ENCODE measurements at places on chromosomes 13 and 19.

GRCh38 chr19:6952956-6953355 lies 65.6 kb downstream of the ADGRE1 start:
- DNase-seq = no peak

DNA sequence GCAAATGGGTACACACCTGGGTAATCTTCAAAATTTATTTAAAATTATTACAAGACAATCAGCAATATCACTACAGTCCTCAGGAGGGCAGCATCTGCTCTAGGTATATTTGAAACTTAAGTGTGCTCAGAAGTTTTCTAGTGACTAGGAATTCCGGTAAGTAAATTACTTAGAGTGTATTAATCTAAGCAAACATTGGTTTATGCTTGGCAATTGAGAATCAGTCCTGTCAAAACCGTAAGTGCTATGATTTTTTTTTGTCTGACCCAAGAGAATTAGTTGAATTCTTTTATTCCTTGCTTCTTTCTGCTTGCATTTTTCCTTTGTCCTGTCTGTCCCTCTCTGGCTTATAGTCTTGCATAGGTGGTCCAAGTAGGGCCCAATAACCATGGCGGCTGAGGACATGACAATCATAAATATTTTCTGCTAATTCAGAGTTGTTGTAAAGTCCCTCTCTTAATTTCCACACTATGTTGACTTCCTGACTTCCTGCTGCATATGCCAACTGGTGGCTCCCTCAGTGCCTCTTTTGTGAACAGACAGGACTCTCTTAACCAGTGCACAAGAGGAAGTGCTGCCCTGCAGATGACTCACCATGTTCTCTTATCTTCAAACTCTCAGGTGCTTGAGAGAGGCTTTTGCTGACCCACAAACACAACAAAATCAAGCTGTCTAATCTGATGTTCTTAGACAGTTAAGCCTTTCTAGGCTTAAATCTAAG lies 82.2 kb downstream of the SLAIN1 start:
- DNase-seq = no peak

DNA sequence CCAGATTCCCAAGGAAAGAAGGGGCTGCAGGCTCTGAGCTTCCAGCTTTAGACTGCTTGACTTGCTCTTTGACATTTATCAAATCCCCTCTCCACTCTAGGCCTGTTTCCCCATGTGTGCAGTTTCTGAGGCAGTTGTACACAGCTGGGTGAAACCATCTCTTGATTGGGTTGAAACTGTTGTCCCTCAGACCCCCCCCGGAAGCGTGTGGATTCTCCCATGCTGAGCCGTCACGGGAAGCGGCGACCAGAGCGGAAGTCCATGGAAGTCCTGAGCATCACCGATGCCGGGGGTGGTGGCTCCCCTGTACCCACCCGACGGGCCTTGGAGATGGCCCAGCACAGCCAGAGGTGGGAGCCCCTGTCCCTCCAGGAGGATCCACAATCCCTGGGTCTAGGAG lies 19.7 kb downstream of the BRSK1 start:
- no peak for DNase-seq

- DNase-seq = no peak
These were observed 37.5 kb downstream of the RAB20 start for GRCh38 chr13:110523838-110524540.

GRCh38 chr19:18058208-18059009 lies 28.3 kb downstream of the IL12RB1 start:
- peak; percentile 83 for DNase-seq

DNA sequence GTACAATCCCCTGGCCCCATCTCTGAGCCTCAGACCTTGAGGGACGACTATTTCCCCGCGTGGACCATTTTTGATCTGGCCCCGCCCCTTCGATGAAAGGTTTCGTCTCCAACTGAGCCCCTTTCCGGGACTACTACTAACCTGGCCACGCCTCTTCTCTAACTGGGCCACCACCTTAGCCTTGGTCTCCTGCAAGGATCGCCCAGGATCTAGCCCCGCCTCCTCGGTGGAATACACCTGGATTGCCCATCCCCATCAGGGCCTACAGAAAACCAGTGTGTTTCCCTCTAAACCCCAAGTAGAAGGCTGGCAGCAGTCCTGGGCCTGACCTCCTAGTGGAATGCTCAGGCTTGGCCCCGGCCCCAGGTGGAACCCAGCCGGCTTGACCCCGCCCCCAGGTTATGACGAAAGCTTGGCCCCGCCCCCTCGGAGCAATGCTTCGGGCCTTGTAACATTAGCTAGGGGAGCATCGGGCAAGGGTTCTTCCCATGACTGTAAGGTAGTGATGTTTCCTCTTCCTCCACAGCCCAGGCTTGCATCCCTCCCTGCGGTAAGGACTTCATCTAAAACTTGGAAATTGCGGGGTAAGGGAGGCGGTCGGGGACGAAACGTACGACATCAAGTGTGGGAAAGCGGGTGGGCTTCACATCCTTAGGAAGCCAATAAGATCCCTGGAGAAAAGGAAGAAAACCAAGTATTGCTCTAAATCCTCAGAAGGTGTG lies 9.1 kb downstream of the SPACA6 start:
- DNase-seq = peak; percentile 86

- no peak for DNase-seq
These were observed 364.2 kb downstream of the IRS2 start for GRCh38 chr13:109422161-109422560.

DNA sequence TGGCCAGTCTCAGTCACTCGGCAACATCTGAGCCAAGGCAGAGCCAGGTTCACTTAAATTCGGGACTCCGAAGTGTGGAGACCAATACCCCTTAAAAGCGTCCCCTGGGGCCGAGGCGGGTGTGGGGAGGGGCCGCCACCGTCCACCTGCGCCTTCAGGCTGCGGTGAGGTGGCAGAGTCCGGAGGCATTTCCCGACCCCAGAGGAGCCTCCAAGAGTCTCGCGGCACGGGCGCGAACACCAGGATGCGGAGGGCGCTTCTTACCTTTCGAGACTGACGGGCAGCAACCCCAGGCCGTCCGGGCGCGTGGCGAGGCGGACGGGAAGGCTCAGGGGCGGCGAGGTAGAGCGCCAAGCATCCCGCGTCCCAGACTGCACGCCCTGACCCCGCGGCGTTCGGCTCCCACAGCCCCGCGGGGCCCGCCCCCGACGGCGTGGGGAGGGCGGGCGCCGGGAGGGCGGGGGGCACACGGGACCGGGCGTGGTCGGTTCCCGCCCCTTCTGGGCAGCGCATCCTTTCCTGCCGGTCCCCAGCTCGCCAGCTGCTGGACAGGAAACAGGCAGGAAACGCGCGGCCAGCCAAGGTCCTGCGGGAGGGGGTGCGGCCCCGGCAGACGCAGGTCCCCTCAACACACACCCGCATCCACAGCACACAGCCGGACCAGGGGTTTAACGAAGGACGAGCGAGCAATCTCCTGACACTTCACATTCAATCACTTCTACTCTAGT lies at the start of gene THSD1:
TSS of gene THSD1 (minus strand) at position 406 of the 728 bp plus-strand sequence. CDS start 3,572 bp downstream, outside the sequence.
- DNase-seq = peak; percentile 86

DNA sequence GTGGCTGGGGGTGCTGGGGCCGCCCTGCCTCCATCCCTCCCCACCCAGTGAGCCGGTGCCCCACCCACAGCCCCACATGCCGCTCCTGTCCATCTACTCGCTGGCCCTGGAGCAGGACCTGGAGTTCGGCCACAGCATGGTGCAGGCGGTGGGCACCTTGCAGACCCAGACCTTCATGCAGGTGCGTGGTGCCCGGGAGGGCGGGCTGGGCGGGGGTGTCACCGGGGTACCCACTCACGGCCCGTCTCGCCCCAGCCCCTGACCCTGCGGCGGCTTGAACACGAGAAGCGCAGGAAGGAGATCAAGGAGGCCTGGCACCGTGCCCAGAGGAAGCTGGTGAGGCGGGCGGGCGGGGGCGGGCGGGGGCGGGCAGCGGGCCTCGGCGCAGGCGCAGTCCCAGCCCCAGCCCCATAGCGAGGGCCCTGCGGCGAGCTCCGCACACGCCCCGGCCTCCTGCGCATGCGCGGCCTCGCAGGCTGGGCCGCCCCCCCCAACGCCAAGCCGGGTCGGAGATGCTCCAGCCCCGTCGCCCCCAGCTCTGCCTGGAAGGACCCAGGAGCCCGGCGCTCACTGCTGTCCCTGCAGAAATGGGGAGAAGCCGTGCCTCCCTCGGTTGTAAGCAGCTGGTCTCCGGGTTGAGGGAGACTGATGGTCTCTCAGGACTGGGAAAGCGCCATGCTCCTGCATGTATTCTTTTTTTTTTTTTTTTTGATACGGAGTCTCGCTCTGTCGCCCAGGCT lies 7.7 kb downstream of the ARHGAP45 start:
- peak; percentile 88 for DNase-seq

DNA sequence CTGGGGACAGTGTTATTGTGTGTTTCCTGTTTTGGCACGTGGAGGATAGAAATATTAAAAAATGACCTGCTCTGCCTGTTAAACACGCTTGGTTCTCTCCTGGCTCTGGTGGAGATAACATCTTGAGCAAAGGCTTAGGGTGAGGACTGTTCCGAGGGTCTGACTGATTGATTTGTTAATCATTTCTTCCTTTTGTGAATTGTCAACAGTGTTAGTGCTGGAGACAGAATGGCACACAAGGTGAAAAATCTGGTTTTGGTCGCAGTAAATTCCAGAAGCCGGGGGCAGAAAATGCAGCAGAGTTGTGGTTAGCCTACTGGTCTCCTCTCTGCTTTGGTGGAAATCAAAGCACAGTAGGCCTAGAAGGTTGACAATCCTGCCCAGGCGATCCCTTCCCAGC lies 163.6 kb downstream of the FGF9 start:
- DNase-seq = no peak
